ENCODE measurements at places on chromosomes 16 and 17.

GRCh38 chr17:7703584-7704479, 1.2 kb upstream of the EFNB3 start:
- no peak for DNase-seq

- DNase-seq = no peak
Measured at GRCh38 chr16:84029297-84030047, 13.1 kb downstream of the SLC38A8 start.

- no peak for DNase-seq
Measured at GRCh38 chr16:6047325-6047724, 949.7 kb upstream of the EEF2KMT start.

GRCh38 chr17:33416131-33416530, 123.0 kb upstream of the ASIC2 start:
- no peak for DNase-seq

DNA sequence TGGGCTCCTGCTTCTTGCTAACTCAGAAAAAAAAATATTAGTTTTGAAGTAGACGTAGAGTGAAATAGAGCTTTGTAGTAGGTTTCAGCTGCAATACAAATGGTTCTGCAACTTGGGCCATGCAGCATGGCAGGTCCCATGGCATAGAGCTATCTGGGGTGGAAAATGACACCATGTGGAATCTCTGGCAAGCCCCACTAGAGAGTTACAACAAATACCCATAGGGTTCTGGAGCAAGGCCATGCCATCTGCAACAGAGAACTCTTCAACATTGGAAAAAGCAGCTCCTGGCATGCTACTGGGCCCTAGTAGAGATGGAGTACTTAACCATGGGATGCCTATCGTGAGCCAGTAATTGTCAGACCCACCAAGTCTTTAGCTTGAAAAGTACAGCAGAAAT, 25.3 kb upstream of the RBBP6 start:
- no peak for DNase-seq

Data from right renal cortex interstitium (tissue), 3 donors.